ENCODE measurements at places on chromosomes 11 and 22. TPM values are rescaled to one million over a fixed set of nuclear protein-coding genes. Genes with fewer than 3 reads are reported as not detected.
A peak's percentile ranks its signal among the peaks of the same experiment; 100 is the strongest.

GRCh38 chr11:111819829-111820237, 51.5 kb downstream of the ALG9 start:
- peak overlapping the region; percentile 72 for H3K27ac ChIP-seq
- no peak overlapping the region for H3K4me3 ChIP-seq
- H3K27me3 ChIP-seq: no peaks in the 10 kb centered on the region
- DNase-seq: no peak
- H3K36me3 ChIP-seq: no peaks in the 10 kb centered on the region
- peaks cover 31% of the 10 kb centered on the region for H3K4me1 ChIP-seq

- H3K27me3 ChIP-seq: no peaks in the 10 kb centered on the region
- no peaks in the 10 kb centered on the region for H3K36me3 ChIP-seq
- no peak for DNase-seq
- no peak overlapping the region for H3K27ac ChIP-seq
- no peaks in the 10 kb centered on the region for H3K4me1 ChIP-seq
Observed at GRCh38 chr11:108351468-108351867, 115.9 kb downstream of the C11orf65 start.

GRCh38 chr22:45932071-45932470, 44.9 kb downstream of the WNT7B start:
- no peak overlapping the region for H3K4me3 ChIP-seq
- H3K36me3 ChIP-seq: no peaks in the 10 kb centered on the region
- no peak for DNase-seq
- H3K27ac ChIP-seq: no peak overlapping the region

GRCh38 chr11:125593114-125593820, 615 bp downstream of the STT3A start:
- peaks cover 24% of the 10 kb centered on the region for H3K4me1 ChIP-seq
- H3K27ac ChIP-seq: peak overlapping the region; percentile 83
- no peak for DNase-seq
- no peaks in the 10 kb centered on the region for H3K27me3 ChIP-seq
- H3K4me3 ChIP-seq: peak overlapping the region; percentile 74

DNA sequence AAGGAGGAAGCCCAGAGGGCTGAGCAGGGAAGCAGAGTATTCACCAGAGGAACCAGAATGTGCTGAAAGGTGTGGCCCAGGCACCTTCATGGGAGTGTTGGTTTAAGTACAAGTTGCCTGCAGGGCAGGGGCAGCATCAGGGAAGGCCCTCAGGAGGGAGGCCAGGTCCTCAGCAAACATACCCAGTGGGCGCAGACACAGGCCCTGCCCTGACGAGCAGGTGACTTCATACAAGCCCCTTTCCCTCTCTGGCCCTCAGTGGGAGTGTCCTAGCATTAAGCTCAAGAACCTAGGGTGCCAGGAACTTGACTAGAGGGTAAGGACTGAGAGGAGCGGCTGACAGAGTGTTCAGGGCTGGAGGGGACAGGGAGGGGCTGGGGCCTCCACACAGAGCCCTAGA, 7.5 kb upstream of the CASTOR1 start:
- H3K27me3 ChIP-seq: no peaks in the 10 kb centered on the region
- H3K36me3 ChIP-seq: no peaks in the 10 kb centered on the region
- H3K4me1 ChIP-seq: peaks cover 26% of the 10 kb centered on the region
- DNase-seq: no peak
- no peak overlapping the region for H3K27ac ChIP-seq
- no peak overlapping the region for H3K4me3 ChIP-seq

- no peaks in the 10 kb centered on the region for H3K36me3 ChIP-seq
- H3K4me3 ChIP-seq: no peak overlapping the region
- no peaks in the 10 kb centered on the region for H3K27me3 ChIP-seq
- H3K4me1 ChIP-seq: peaks cover 11% of the 10 kb centered on the region
Observed at GRCh38 chr11:47002390-47002789, 65.8 kb downstream of the CSTPP1 start.

GRCh38 chr22:30008401-30008800, 71.9 kb upstream of the HORMAD2 start:
- no peak overlapping the region for H3K4me3 ChIP-seq
- H3K36me3 ChIP-seq: no peaks in the 10 kb centered on the region
- H3K27ac ChIP-seq: no peak overlapping the region
- peaks cover 16% of the 10 kb centered on the region for H3K4me1 ChIP-seq
- DNase-seq: no peak

- no peak for DNase-seq
- no peaks in the 10 kb centered on the region for H3K4me1 ChIP-seq
Observed at GRCh38 chr11:15159085-15159484, 44.4 kb downstream of the INSC start.

DNA sequence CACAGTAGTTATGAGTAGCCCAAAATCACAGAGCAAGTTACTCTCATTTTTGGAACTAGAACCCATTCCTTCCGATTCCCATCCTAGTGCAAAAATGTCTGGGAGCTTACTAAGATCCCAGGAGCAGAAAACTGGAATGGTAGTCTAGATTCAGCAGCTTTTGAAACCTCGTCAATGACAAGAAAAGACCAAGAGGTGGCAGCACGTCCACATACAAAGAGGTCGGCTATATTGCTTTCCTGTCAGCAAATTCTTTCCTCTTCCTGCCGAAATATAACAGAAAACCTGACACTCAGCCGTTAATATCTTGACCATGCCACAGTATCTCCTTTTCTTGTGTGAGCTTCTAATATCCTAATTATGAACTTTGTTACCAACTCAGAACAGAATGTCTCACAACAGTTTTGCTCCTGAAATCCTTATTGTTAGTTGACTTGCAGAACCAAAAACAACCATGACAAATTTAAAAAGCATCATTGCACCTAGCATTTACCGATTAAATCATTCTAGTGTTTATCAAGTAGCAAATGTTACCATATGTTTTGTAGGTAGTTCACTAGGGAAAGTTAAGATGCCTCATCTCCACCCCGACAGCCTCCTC, 92.8 kb upstream of the OR9G4 start:
- no peak overlapping the region for H3K27ac ChIP-seq
- H3K4me1 ChIP-seq: peaks cover 4% of the 10 kb centered on the region
- no peaks in the 10 kb centered on the region for H3K36me3 ChIP-seq
- H3K4me3 ChIP-seq: no peak overlapping the region
- DNase-seq: no peak
- H3K27me3 ChIP-seq: peaks cover 9% of the 10 kb centered on the region

Gene TMEM151A
- not detected for total RNA-seq

Gene TSPAN32
- total RNA-seq: 24.0 TPM

GRCh38 chr22:29820961-29821290, 17.1 kb downstream of the ASCC2 start:
- peaks cover 74% of the 10 kb centered on the region for H3K36me3 ChIP-seq
- DNase-seq: no peak
- H3K4me1 ChIP-seq: peaks cover 37% of the 10 kb centered on the region
- peak overlapping the region; percentile 52 for H3K27ac ChIP-seq

GRCh38 chr22:49153921-49154320, 673.8 kb downstream of the BRD1 start:
- H3K4me1 ChIP-seq: no peaks in the 10 kb centered on the region
- H3K27ac ChIP-seq: no peak overlapping the region
- H3K36me3 ChIP-seq: no peaks in the 10 kb centered on the region
- DNase-seq: no peak
- no peaks in the 10 kb centered on the region for H3K27me3 ChIP-seq

Gene LRRC10B
- 0.33 TPM for total RNA-seq

DNA sequence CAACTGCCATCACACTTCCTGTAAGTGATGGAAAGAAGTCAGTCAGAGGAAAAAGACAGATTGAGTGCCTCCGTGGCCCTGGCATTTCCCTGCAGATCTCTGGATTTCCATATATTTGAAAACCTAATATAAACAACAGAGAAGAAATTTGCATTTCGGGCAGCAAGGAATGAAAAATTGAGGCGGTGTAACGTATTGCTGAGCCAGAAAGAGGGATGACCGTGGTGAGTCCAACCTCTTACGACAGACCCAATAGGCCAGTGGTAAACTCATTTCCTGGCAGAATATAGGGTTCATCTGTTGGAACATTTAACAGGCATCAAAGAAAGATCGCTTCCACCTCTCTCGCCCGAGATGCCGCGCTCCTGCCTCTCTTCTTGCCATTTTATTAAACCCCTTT, 336.5 kb downstream of the MIAT start:
- H3K27me3 ChIP-seq: peaks cover 4% of the 10 kb centered on the region
- no peaks in the 10 kb centered on the region for H3K4me1 ChIP-seq
- no peak for DNase-seq
- no peak overlapping the region for H3K4me3 ChIP-seq

Gene KRTAP5-7
- not detected for total RNA-seq

DNA sequence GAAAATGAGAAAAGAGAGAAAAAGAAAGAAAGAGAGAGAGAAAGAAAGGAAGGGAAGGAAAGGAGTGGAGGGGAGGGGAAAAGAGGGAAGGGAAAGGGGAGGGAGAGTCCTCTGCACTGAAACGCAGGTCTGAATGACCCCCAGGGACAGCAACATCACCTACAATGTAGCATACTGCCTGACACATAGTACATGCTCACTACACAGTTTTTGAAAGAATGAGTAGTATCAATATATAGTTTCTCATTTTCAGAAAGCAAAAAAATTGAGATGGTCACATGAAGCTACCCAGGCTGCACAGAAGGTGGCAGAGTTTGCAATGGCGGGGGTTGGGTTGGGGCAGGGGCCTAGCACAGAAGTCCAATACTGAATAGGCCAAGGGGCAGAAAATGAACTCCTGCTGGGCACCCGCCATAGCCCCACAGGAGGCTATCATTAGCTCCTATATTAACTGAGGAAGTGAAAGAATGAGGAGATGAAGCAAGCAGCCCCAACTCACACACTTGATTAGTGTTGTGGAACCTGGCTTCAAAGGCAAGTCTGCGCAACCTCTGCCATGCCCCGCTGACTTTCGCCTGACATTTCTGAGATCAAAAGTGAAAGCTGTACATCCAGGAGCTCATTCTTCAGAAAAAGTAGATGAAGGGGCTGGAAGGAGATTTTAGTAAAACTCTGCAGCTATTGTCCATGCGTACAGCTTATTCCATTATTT, 241.2 kb upstream of the SYN3 start:
- peaks cover 33% of the 10 kb centered on the region for H3K4me1 ChIP-seq
- H3K4me3 ChIP-seq: no peak overlapping the region
- H3K27me3 ChIP-seq: no peaks in the 10 kb centered on the region
- DNase-seq: no peak
- H3K36me3 ChIP-seq: no peaks in the 10 kb centered on the region

DNA sequence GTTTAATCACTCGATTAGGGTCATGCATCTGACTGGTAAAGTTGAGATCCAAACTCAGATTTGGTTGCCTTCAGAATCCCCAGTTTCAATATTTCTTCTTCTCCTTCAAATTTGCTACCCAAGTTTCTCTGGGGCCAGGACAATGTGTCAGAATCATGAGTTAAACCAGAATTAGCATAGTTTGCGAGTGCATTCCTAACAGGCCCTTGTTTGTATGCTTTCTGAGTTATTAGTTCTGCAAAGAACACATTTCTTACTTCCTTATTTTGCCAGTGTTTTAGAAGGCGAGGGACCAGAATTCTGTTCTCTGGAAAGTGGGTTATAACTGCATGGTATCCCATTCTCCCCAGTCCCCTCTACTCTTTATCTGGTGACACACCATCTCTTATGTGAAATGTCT, 112.0 kb downstream of the ARL14EP start:
- H3K4me1 ChIP-seq: peaks cover 27% of the 10 kb centered on the region
- H3K4me3 ChIP-seq: no peak overlapping the region
- H3K27ac ChIP-seq: no peak overlapping the region
- no peaks in the 10 kb centered on the region for H3K27me3 ChIP-seq

Gene CDC42BPG
- 0.26 TPM for total RNA-seq

- no peaks in the 10 kb centered on the region for H3K4me1 ChIP-seq
- no peak overlapping the region for H3K4me3 ChIP-seq
- peaks cover 86% of the 10 kb centered on the region for H3K36me3 ChIP-seq
- no peaks in the 10 kb centered on the region for H3K27me3 ChIP-seq
Observed at GRCh38 chr11:93689240-93689639, 27.8 kb downstream of the CEP295 start.

Gene HEPN1
- not detected for total RNA-seq

DNA sequence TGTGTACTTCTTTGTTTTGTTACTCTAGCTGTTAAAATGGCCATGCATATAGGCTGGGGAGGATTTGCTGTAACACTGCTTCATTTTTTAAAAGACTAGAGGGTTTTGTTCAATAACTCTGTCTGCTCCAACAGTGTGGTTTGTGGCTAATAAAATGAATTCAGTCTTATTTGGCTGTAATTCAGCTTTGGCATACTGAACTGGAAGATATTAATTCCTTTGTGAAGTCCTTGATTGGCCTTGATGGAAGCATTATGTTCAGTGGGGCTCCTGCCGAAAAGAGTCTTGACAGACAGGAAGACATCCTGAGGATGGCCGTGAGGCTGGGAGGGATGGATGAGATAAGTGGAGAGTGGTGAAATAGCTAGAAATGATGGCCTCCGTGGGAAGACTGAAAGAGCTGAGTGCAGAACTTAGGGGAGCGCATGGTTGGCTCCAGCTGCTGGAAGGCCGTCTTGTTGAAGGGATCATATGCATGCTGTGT, 44.8 kb upstream of the MYO18B start:
- no peak for DNase-seq
- no peak overlapping the region for H3K27ac ChIP-seq
- H3K36me3 ChIP-seq: no peaks in the 10 kb centered on the region

- no peak overlapping the region for H3K27ac ChIP-seq
- H3K4me3 ChIP-seq: no peak overlapping the region
- H3K4me1 ChIP-seq: no peaks in the 10 kb centered on the region
- H3K27me3 ChIP-seq: peaks cover 10% of the 10 kb centered on the region
- H3K36me3 ChIP-seq: no peaks in the 10 kb centered on the region
Observed at GRCh38 chr11:126829716-126830115, 170.9 kb downstream of the KIRREL3 start.

Gene MRGPRE
- 2.5 TPM for total RNA-seq

- H3K4me3 ChIP-seq: no peak overlapping the region
- DNase-seq: no peak
- peak overlapping the region; percentile 92 for H3K27ac ChIP-seq
- peaks cover 61% of the 10 kb centered on the region for H3K27me3 ChIP-seq
- peaks cover 29% of the 10 kb centered on the region for H3K4me1 ChIP-seq
- no peaks in the 10 kb centered on the region for H3K36me3 ChIP-seq
Observed at GRCh38 chr22:50670914-50671538, 1.6 kb upstream of the SHANK3 start.

Measured in heart right ventricle (tissue), 16 donors.